ENCODE measurements at places on chromosomes 2 and 18.

DNA sequence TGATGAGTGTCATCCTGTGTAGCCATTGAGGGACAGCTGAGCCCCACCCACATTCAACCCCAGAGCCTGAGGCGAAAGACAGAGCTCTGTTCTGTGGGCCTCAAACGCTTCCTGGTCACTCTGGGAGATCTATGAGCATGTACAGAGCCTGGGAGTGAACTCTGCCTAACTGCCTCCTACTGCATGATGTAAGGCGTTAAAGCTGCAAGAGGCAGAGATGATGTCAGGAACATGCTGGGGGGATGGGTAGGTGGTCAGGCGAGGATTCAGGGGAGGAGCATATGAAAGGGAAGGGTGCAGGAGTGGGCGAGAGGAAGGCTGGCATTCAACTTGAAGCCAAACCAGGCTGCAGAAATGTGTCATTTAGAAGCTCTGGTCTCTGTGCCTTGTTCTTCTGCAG, 181.0 kb downstream of the TFCP2L1 start:
- DNase-seq, result no peak

GRCh38 chr2:39855856-39856255, 76.8 kb upstream of the THUMPD2 start:
- no peak for DNase-seq

DNA sequence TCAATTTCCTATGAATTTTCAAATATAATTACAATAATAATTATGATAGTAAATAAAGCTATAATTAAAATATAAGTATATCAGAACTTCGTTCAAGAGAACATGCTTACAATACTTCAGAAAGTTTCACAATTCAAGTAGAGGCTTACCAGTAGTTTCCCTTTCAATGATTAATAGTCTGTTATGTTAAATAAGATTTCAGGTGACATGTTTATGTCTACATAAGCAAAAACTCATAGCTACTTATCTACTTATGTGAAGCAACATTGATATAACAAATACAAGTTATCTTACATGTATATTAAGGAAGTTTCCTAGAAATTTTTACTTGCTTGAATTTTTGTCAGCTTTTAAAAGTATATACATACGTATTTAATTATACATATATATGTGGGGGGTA, 4.5 kb upstream of the COL3A1 start:
- no peak for DNase-seq

DNA sequence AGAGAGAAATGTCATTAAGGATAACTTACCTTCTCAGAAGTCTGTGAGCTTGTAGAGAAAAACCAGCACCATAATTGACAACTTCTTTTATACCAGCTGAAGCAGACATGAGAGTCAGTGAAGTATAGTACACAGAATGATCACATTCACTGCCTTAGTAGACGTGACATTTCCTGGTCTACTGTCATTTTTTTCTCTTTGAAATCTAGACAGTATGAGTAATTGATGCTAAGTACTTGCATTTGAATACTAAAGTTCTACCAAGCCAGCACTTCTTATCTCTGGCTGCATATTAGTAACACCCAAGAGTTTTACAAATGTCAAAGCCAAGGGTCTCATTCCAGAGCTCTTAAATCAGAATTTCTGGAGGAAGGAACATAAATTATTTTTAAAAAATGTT, 25.4 kb upstream of the ACADL start:
- DNase-seq, result no peak

- no peak for DNase-seq
Measured at GRCh38 chr2:55500025-55500424, 19.5 kb upstream of the CFAP36 start.

DNA sequence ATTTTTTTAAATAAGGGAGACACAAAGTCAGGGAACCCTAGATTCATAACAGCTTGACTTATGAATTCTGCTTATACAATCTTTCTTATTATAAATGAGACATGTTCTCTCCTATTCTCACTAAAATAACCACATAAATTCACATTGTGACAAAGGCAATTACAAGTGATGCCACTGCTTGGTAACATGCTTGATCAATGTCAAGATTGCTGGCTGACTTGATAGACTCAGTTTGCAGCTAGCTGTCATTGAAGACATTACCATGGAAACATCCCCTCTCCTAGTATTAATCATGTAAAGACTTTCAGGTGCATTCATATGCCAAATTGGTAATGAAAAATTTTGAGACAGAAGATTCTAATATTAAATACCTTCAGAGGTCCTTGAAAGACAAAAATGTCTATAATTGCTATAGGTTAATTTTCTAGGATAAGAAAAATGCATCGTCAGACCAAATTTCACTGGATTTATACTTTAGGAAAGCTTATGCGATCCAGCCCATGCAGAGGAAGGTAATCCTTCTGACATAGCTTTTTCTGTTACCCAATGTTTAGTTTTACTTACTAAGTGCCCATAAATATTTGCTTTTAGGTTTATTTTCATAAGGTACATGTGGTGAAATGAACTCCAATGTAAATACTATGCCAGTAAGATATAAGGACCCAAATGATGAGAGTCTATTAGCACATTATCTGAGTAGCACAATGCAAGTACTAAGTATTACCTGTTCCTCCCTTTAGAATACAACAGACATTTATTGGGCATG, 32.6 kb upstream of the ENOSF1 start:
- DNase-seq, result no peak

DNA sequence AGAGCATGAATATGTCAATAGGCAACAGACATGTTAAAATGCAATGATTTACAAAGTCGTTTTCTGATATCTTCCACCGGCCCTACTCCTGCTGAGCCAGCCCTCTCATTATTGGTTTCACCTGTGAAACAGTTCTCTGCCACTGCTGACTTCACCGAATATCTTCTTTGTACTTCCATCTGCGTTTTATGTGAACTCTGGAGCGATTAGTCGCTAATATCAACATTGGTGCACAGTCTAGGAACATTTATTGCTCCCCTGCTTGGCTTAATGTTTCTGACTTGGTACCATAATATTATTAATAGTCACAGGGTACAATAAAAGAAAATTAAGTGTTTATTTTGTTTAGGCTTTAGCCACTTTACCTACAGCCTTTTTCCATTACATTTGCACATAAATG, 105.5 kb downstream of the NCKAP5 start:
- no peak for DNase-seq

DNA sequence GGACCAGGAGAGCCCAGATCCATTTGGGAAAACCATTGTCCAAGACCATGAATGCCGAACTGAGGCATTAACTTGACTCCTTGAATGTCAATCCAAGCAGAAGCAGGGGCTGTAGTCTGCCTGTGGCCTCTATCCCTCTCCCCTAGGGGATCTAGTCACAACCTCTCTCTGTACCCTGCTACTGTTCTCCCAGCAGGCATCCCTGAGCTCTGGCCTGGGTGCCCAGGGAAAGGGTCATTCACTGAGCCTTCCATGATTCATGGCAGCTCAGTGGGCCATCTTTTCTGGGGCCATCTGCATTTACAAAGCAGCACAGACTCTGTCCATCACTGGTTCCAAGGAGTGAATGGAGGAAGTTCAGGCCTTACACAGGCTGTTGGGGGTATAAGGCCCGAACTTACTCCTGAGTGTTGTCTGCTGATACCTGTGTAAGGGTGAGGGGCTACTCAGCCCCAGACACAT, 151.8 kb downstream of the ZFP36L2 start:
- DNase-seq, result no peak

GRCh38 chr2:80403081-80403480, 98.5 kb upstream of the LRRTM1 start:
- DNase-seq, result no peak

GRCh38 chr2:235113854-235114253, 162.0 kb downstream of the SH3BP4 start:
- no peak for DNase-seq

DNA sequence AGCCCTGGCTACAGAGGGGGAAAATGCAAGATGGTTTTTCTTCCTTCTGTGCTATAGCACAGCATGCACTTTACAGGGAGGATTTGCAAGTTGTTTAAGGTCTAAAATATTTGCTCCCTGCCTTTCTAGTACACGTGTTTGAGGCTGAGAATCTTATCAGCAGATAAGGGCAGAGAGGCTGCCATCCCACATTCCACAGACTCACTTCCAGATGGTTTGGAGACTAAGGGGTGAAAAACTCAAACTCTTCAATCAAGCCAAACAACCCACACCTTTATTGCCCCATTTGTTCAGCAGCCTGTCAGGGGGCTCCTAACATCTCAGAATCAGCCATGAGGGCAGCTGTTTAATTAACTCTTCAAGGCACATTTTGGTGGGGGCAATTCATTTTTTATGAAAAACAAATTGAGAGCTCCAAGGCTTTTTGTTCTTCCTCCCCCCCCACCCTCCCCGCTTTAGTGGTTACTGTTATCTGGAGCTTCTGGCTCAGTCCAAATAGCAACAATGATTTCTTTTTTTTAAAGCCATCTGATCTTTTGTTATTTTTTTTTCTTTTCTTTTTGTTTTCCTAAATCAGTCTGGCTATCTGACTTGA, 242.6 kb upstream of the NT5C1B start:
- no peak for DNase-seq

DNA sequence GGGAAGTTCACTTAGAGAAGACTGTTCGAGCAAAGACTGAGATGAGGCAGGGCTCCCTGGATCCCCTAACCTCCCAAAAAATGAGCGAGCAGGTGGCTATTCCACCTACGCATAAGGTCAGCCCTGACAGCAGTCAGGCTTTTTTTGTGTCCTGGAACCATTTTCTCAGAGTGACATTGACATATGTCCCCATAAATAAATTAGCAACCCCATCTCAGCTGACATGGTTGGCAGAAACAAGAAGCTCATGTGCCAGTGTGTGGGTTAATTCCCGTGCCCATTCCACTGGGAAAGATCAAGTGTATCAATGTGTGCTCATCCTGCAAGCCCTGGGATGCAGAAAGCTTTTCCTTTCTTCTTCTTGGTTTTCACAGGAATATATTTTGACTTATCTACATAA, 740.4 kb upstream of the CELF4 start:
- no peak for DNase-seq

GRCh38 chr2:195411219-195411687, 245.8 kb upstream of the SLC39A10 start:
- DNase-seq, result no peak

GRCh38 chr2:1622521-1623200, 121.7 kb downstream of the PXDN start:
- no peak for DNase-seq

DNA sequence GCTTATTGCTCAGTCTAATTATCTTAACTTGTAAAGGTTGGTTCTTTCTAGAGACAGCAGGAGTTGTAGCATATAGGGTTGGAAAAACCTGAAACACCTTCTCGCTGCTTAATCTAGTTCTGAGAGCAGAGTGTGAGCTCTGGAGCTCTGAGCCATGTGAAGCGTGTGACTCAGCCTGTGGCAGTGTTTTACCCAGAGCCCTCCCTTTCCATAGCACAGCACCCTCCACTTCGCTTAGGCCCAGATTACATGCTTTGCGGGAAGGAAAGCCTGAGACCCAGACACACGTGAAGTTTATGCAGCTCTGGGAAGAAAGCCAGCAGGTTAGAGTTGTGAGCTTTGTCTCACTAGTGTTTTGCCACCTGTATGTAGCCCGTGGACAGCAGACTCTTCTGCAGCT, 74.5 kb downstream of the INPP4A start:
- no peak for DNase-seq

DNA sequence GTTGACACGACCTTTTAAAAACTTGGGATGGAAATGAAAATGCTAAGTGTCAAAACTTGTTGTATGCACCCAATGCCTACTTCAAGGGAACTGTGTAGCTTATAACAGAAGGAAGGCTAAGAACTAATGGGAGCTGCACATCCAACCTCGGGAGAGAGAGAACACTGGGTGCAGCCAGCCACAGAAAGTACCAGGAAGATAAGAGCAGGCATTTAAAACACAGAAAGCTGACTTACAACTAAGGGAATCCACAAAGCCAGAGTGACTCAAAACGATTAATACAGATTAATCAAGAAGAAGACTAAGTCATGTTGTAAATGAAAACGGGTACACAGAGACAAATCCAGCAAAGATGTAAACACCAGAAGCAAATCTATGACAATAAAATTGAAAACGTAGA, 113.4 kb downstream of the HDAC4 start:
- DNase-seq, result no peak

DNA sequence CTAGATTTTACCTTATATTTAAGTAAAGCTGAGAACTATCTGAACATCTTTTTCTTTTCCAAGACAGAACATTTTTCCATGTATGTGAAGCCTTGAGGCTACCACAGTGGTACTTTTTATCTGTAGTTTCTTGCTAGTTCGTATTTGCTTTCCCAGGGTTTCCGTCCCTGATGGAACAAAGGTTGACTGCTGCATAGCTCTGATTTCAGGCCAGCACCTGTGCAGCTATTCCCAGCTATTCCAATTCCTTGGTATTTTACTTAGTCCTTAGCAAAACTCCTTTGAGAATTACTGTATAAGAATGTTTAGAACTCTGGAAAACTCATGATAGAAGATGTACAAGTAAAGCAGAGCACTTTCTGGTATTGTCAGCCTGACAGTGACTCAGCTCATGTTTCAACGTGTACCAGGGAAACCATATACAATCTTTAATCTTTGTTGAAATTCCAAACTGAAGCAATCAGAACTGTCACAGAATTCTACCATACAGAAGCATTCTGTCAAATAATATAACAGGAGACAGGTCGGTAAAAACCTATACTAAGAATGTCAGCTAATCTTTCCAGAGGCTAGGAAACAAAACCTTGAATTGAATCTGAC, 162.2 kb downstream of the PKP4 start:
- DNase-seq, result no peak

DNA sequence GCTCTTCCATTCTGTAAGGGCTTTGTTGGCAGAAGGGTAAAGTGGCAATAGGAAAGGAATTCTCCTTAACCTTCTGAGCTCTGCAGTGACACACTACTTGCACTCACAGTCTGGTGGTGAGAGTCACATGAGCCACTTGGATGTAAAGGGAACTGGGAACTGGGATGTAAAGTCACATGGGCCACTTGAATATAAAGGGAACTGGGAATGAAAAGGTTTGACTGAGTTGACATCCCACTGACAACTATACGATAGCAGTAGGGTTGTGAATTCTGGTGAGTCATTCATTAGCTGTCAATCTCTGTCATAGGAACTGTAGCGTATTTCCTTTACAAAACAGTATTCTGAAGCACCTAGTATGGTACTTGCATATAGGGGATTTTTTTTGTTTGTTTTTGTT, 5.5 kb downstream of the RPE start:
- no peak for DNase-seq

DNA sequence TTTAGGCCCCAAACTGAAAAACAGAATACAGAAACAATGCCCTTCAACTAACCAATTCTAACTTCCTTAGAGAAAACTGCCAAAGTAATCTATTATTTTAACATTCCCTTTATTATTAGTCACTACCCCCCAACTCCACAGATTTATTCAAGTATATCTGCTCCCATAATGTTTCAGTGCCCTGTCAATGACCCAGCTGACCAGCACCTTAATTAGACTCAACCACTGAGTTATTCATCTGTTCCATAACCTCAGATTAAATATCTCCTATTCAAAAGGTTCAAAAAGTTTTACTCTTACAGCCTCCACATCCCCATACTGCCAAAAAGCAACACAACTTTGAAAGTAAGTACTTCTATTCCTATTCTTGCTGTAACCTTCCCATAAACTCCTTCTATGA, 202.4 kb downstream of the EXOC6B start:
- DNase-seq, result no peak
